ENCODE measurements at places on chromosomes 11 and 22.

DNA sequence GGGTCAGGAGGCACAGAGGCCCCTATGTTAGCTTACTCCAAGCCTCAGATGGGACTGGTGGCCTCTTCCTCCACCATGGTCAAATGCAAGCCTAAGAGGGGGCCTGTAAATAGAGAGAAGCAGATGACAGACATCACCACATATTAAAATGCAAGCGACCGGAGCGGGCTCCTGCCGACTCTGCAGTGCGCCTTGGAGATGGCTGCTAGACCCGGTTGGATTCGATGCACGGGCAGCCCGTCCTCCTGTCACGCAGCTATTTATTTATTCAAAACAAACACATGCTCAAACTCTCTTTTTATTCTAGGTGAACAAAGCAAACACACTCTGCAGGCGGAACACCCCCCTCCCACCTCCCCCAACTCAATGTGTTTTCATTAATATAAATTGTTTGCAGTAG lies 208.0 kb downstream of the DSCAML1 start:
- DNase-seq: no peak
- no peak overlapping the region for H3K4me3 ChIP-seq
- H3K27me3 ChIP-seq: no peaks in the 10 kb centered on the region
- no peak overlapping the region for H3K27ac ChIP-seq
- peaks cover 46% of the 10 kb centered on the region for H3K4me1 ChIP-seq

DNA sequence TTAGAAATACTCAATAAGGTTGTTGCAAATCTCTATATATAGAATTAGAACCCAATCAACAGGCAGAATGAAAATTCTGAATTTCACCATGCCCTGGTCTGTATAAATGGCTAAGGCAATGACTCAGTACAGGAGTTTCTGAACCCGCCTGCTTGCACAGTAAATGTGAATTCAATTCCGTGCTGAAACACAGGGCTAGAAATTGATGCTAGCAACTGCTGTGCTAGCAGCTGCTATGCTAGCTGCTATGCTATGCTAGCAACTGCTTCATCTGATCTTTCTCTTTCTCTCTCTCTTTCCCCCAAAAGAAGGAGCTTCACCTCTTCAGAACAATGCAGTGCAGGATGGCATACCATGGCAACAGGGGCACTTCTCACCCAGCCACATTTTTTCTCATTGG lies 9.7 kb upstream of the OR52J3 start:
- no peak overlapping the region for H3K27ac ChIP-seq
- H3K4me3 ChIP-seq: no peak overlapping the region
- H3K36me3 ChIP-seq: no peaks in the 10 kb centered on the region
- DNase-seq: no peak
- no peaks in the 10 kb centered on the region for H3K27me3 ChIP-seq
- H3K4me1 ChIP-seq: no peaks in the 10 kb centered on the region

GRCh38 chr11:35255514-35255913 lies 116.5 kb downstream of the CD44 start:
- H3K27me3 ChIP-seq: no peaks in the 10 kb centered on the region
- no peaks in the 10 kb centered on the region for H3K4me1 ChIP-seq
- H3K36me3 ChIP-seq: peaks cover 3% of the 10 kb centered on the region
- no peak overlapping the region for H3K4me3 ChIP-seq
- DNase-seq: no peak

GRCh38 chr11:119196833-119197483 lies 9.2 kb upstream of the CBL start:
- no peak overlapping the region for H3K4me3 ChIP-seq
- no peak for DNase-seq
- no peaks in the 10 kb centered on the region for H3K36me3 ChIP-seq

GRCh38 chr11:65532388-65533064 lies 7.6 kb downstream of the SCYL1 start:
- H3K27me3 ChIP-seq: no peaks in the 10 kb centered on the region
- no peak overlapping the region for H3K4me3 ChIP-seq
- peaks cover 94% of the 10 kb centered on the region for H3K36me3 ChIP-seq
- no peak for DNase-seq
- H3K27ac ChIP-seq: no peak overlapping the region
- H3K4me1 ChIP-seq: peaks cover 19% of the 10 kb centered on the region
